Activated T-helper 2 cell treated with anti-CD3 and anti-CD28 coated beads, Interferon-gamma antibody, Interleukin-2, Interleukin-4, amounts not matched to agents 10 μg/mL and 5 μg/mL and 100 μg/mL, durations not matched to agents 14 hours and 24 hours and 36 hours (primary cell): ENCODE measurements at places on chromosomes 12 and 14. TPM values are rescaled to one million over a fixed set of nuclear protein-coding genes. Genes with fewer than 3 reads are reported as not detected.

PZP gene
- total RNA-seq, result not detected in 2 replicates

DNA sequence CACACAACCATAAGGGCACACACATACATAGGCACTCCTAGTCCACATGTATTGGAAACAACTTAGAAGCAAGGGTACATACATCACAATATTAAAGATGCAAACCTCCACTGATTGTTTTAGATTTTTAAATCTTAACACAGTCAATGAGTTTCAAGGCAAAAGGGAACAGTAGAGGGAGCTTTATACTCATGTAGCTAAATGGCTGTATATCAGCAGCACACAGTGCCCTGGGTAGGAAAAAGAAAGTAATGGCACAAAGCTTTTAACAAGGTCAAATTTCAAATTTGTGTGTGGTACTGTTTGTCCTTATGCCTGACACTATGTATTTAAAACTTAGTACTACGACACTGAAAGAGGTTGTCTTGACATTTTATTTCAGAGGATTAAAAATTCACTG, 262.0 kb downstream of the MED13L start:
- H3K27me3 ChIP-seq, result no peaks in the 10 kb centered on the region
- DNase-seq, result no peak
- no peak overlapping the region for H3K27ac ChIP-seq
- peaks cover 58% of the 10 kb centered on the region for H3K36me3 ChIP-seq
- H3K4me3 ChIP-seq, result no peak overlapping the region

BHLHE41 gene
- total RNA-seq, result not detected in 2 replicates

GRCh38 chr12:112359290-112359689, 22.9 kb downstream of the HECTD4 start:
- no peak overlapping the region for H3K27ac ChIP-seq
- no peaks in the 10 kb centered on the region for H3K27me3 ChIP-seq

COPZ1 gene
- total RNA-seq, result 108 and 109 TPM in 2 replicates

LUM gene
- not detected in 2 replicates for total RNA-seq

DNA sequence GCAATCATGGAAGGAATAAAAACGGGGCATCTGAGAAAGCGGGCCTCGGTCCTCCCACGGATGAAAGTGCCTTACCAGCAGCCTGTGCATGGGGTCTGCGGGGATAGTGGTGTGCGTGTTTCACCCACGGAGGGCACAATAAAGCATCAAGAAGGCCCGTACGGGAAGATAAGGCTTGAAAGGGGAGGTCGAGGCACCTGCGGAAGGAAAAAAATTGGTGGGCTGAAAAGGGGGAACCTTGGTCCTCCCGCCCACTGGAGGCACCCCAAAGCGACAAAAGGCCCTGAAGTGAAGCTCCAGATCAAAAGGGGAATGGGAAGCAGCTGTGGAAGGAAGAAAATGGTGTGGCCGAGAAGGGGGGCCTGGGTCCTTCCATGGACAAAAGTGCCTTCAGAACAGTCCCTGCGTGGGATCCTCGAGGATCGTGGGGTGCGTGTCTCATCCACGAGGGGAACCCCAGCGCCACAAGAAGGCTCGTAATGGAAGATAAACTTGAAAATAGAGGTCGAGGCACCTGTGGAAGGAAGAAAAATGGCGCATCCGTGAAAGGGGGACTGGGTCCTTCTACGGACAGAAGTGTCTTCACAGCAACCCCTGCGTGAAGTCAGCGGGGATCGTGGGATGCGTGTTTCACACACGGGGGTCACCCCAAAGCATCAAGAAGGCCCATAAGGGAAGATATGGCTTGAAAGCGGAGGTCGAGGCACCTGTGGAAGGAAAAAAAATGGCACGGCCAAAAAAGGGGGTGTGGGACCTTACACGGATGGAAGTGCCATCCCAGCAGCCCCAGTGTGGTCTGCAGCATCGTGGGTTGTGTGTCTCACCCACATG, 276.9 kb downstream of the ALG10 start:
- no peaks in the 10 kb centered on the region for H3K27me3 ChIP-seq
- no peaks in the 10 kb centered on the region for H3K36me3 ChIP-seq
- no peak for DNase-seq
- H3K4me3 ChIP-seq, result no peak overlapping the region

TSPAN9 gene
- total RNA-seq, result 0.18 and 0.48 TPM in 2 replicates

DNA sequence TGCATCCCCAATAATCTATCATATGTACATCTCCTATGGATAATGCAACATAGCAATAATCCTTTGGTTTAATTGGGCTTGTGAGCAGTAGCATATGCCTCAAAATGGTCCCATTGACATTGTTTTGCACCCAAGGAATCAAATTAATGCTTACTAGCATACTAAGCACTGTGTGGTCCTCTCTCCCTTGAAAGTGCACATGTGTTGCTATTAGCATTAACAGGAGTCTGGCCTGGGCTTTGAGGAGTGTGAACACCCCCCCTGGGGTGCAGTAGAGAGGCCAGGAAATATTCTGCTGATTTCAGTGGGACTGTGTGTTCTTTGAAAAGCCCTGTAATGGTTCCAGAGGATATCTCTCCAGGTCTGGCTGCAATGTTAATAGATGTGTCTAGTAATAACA, 1148.4 kb downstream of the VRK1 start:
- H3K4me3 ChIP-seq, result no peak overlapping the region
- no peaks in the 10 kb centered on the region for H3K27me3 ChIP-seq
- no peak overlapping the region for H3K27ac ChIP-seq
- peaks cover 11% of the 10 kb centered on the region for H3K4me1 ChIP-seq
- peaks cover 16% of the 10 kb centered on the region for H3K36me3 ChIP-seq
- no peak for DNase-seq

SMIM41 gene
- total RNA-seq, result 0.14 and 0.16 TPM in 2 replicates

GRCh38 chr14:74429991-74430390, 4.0 kb upstream of the SYNDIG1L start:
- no peaks in the 10 kb centered on the region for H3K36me3 ChIP-seq
- H3K27me3 ChIP-seq, result peaks cover 19% of the 10 kb centered on the region
- H3K27ac ChIP-seq, result no peak overlapping the region
- no peak for DNase-seq

DNA sequence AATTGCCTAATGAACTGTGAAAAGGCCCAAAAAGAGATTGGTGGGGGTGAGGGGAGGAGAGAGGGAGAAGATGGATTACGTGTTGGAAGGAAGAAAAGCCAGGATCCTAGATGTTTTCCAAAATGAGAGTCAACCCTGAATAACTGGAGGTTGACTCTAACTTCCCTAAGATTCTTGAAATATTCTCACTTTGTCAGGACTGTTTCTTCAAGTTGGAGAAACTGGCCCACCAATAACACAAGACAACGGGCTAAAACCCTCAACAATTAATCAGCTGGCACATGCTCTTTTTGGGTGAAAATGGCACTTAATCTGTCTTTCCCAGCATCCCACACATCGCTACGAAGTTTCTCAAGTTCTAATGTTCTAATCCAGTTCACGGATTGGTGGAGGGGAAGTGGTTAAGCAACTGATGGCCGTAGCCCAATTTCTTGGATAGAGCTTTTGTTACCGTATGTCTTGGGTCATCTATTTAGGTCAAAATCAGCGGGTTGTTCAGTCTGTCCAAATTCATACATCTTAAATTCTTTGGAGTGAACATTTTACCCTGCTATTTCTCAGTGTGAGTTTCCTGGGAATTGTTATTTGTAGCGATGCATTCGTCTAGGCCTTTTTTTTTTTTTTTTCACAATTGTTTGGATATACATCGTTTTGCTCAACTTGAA, 49.0 kb downstream of the GPHB5 start:
- DNase-seq, result no peak
- H3K4me1 ChIP-seq, result no peaks in the 10 kb centered on the region
- no peaks in the 10 kb centered on the region for H3K27me3 ChIP-seq
- H3K36me3 ChIP-seq, result no peaks in the 10 kb centered on the region

- no peak overlapping the region for H3K4me3 ChIP-seq
- no peak overlapping the region for H3K27ac ChIP-seq
- H3K36me3 ChIP-seq, result no peaks in the 10 kb centered on the region
- no peaks in the 10 kb centered on the region for H3K4me1 ChIP-seq
- no peak for DNase-seq
Observed at GRCh38 chr12:81095501-81096232, 17.8 kb downstream of the ACSS3 start.

DNA sequence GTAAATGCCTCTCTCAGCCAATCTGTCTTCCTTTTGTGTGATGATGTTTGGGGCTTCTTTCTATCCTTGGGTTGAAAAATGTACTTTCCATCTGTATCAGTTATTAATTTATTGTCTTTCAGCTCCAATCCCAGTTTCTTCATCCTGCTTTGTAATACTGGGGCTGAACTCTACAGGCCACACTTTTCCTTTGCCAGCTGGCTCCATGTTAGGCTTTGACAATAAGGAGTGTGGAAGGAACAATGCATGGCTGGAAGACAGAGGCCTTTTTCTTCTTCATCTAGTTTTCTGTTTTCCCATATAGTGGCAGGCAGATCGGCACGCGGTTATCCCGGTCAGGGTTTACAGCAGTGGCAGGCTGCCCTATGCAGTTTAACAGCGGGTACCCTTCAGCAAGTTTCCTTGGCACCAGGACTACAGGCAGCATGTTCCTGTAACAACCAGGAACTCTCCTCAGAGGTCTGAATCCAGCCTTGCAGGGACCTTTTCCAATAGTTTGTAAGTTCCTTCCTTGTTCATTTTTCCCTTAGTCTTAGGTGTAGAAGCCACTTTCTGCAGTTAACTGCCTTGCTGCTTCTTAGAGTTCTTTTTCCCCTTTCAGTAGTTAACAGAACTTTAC, 38.5 kb upstream of the CRACR2A start:
- H3K27ac ChIP-seq, result no peak overlapping the region
- H3K27me3 ChIP-seq, result no peaks in the 10 kb centered on the region
- no peak for DNase-seq
- H3K4me1 ChIP-seq, result peaks cover 6% of the 10 kb centered on the region
- no peaks in the 10 kb centered on the region for H3K36me3 ChIP-seq
- no peak overlapping the region for H3K4me3 ChIP-seq

DNA sequence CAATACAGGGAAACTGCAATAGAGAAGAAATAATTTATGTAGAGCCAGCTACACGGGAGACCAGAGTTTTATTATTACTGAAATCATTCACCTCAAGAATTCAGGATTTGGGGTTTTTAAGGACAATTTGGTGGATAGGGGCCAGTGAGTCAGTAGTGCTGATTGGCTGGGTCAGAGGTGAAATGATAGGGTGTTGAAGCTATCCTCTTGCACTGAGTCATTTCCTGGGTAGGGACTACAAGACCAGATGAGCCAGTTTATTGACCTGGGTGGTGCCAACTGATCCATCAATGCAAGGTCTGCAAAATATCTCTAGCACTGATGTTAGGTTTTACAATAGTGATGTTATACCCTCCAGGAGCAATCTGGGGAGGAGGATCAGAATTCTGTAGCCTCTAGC, 486.3 kb downstream of the LRIG3 start:
- H3K36me3 ChIP-seq, result no peaks in the 10 kb centered on the region
- no peak overlapping the region for H3K27ac ChIP-seq
- no peak for DNase-seq
- H3K4me3 ChIP-seq, result no peak overlapping the region

DNA sequence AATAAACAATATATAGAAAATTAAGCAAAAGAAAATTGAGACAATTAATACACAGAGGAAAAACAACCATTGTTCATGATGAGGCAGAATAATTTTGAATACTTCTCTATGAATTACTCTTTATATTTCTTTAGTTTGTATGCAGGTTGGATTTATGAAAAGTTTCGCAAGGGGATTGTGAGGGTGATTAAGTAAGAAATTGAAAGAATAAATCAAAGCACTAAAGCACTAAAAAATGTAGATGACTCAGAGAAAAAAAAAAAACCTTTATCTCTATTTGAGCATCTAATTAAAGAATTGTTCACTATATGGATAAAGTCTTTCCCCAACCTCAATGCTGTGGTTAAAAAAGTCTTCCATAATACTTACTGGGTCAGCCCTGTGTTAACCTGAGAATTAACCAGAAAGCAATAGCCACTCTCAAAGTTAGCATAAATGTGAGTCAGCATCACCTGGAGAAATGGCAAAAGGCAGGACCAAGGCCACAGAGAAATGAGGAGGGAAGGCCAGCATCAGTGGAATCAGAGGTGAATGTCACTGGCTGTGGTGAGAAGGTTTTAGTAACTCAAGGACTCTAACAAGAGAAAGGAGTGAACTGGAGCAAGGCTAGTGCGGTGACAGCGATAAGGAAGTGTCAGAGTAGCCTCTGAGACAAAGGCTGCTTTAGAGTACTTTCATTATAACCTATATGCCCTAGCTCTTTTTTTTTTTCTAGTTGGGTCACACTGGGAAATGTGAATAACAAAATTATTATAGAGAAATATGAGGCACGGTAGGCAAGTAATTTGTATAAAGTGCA, 310.4 kb downstream of the KCNC2 start:
- peaks cover 4% of the 10 kb centered on the region for H3K4me1 ChIP-seq
- H3K4me3 ChIP-seq, result no peak overlapping the region
- H3K27me3 ChIP-seq, result no peaks in the 10 kb centered on the region

DNA sequence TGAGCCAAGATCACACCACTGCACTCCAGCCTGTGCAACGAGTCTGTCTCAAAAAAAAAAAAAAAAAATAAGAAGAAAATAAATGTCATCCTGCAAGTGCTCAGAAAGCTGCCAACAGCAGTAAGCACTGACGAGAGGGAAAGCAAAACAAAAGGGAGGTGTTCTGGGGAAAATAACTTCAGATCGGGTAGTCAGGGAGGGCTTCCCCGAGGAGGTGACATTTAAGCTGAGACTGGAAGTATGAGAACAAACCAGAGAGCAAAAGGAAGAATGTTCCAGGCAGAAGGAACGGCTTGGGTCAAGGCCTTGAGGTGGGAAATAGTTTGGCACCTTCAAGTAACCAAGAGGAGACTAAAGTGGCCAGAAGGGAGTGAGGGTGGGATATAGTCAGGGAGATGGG, 4.7 kb upstream of the FAM222A start:
- no peaks in the 10 kb centered on the region for H3K4me1 ChIP-seq
- peaks cover 18% of the 10 kb centered on the region for H3K27me3 ChIP-seq
- no peak overlapping the region for H3K27ac ChIP-seq

PROX2 gene
- 0.05 and 0.34 TPM in 2 replicates for total RNA-seq

ERH gene
- total RNA-seq, result 390 and 410 TPM in 2 replicates

- DNase-seq, result no peak
- no peak overlapping the region for H3K4me3 ChIP-seq
- H3K27me3 ChIP-seq, result no peaks in the 10 kb centered on the region
- H3K36me3 ChIP-seq, result no peaks in the 10 kb centered on the region
- no peaks in the 10 kb centered on the region for H3K4me1 ChIP-seq
Observed at GRCh38 chr12:84594157-84594556, 318.4 kb downstream of the SLC6A15 start.

- H3K4me1 ChIP-seq, result no peaks in the 10 kb centered on the region
- no peak overlapping the region for H3K4me3 ChIP-seq
- DNase-seq, result no peak
- H3K36me3 ChIP-seq, result no peaks in the 10 kb centered on the region
- H3K27me3 ChIP-seq, result no peaks in the 10 kb centered on the region
Observed at GRCh38 chr12:115835445-115835844, 442.0 kb downstream of the MED13L start.

RGS6 gene
- 2.8 and 3.7 TPM in 2 replicates for total RNA-seq

GRCh38 chr12:108826101-108826806, 31.1 kb downstream of the SSH1 start:
- H3K4me1 ChIP-seq, result peaks cover 69% of the 10 kb centered on the region
- H3K27me3 ChIP-seq, result no peaks in the 10 kb centered on the region
- no peak for DNase-seq
- peaks cover 63% of the 10 kb centered on the region for H3K36me3 ChIP-seq

- DNase-seq, result no peak
- no peaks in the 10 kb centered on the region for H3K36me3 ChIP-seq
Observed at GRCh38 chr12:4168036-4168435, 105.5 kb upstream of the CCND2 start.
